ENCODE measurements at places on chromosomes 11 and 22.

- no peak for DNase-seq
Observed at GRCh38 chr11:64456509-64457320, 97.8 kb downstream of the RPS6KA4 start.

DNA sequence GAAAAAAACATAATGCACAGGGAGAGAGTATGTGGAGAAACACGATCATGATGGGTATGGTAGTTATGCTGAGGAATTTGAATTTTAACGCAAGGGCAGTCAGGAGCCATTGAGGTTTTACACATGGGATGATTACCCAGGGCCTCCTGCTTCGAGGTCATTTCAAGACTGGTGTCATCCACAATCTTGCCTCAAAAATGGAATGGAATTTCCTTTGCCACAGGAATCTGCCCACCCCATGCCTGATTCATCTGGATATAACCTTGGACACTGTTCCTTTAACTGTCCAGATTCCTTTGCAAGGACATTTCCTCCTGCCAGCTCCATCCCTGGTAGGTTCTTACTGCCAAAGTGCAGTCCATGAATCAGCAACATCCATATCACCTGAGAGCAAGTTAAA, 655.9 kb upstream of the TENM4 start:
- DNase-seq: no peak

- no peak for DNase-seq
Observed at GRCh38 chr11:87306262-87306851, 268.6 kb downstream of the TMEM135 start.

GRCh38 chr11:128515826-128516778, 71.3 kb downstream of the ETS1 start:
- no peak for DNase-seq

GRCh38 chr11:122983438-122984185, 2.0 kb upstream of the BSX start:
- DNase-seq: no peak

GRCh38 chr11:64207256-64208085, 950 bp downstream of the FERMT3 start:
- peak; percentile 57 for DNase-seq

DNA sequence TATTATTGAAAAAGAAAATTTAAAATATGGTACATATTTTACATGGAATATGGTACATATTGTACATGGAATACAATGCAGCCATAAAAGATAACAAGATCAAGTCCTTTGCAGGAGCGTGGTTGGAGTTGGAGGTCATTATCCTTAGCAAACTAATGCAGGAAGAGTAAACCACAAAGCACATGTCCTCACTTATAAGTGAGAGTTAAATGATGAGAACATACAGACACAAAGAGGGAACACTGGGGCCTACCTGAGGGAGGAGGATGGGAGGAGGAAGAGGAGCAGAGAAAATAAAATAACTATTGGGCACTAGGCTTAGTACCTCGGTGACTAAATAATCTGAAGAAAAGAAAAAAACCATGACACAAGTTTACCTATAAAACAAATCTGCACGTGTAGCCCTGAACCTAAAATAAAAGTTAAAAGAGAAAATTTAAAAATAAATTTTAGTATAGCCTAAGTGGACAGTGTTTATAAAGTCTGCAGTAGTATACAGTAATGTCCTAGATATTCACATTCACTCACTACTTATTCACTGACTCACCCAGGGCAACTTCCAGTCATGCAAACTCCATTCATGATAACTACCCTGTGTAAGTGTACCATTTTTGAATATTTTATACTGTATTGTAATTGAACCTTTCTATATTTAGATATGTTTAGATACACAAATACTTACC, 204.4 kb downstream of the FAM76B start:
- no peak for DNase-seq

DNA sequence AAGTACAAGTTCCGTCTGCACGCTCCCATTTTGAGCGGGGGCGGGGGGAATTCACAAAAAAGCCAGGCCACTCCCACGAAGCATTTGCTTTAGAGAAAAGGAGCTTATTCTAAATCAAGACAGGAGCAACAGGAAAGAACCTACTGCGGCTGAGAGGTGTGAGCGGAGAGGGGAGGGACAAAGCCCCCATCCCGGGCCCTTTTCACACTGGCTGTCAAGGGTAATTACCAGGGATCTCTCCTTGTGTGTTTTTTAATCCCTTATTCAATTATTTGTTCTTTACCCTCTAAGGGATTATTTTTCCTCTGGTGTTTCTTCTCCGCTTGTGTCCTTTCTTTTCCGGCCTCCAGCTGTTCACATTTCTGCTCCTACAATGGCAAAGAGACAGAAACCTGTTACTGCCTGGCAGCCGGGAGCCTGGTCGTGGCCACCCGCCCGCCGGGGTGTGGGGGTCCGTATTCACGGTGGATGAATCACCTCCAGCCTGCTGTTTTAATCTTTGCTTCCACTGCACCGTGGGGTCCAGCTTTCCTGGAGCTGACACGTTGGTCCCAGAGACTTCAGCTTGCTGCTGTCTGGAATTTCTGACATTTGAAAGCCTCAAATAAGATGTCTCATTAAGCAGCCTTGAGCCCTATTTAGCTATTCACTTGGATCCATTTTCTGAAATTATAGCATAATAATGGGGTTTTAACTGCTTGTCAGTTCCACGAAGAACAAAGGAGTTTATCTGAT, 61.4 kb upstream of the FADD start:
- DNase-seq: no peak

GRCh38 chr22:44880610-44881290, 128.4 kb downstream of the ARHGAP8 start:
- DNase-seq: no peak

- no peak for DNase-seq
Observed at GRCh38 chr11:64885367-64886286, 7.2 kb upstream of the EHD1 start.

GRCh38 chr11:134388590-134388989, 23.5 kb downstream of the B3GAT1 start:
- DNase-seq: no peak

DNA sequence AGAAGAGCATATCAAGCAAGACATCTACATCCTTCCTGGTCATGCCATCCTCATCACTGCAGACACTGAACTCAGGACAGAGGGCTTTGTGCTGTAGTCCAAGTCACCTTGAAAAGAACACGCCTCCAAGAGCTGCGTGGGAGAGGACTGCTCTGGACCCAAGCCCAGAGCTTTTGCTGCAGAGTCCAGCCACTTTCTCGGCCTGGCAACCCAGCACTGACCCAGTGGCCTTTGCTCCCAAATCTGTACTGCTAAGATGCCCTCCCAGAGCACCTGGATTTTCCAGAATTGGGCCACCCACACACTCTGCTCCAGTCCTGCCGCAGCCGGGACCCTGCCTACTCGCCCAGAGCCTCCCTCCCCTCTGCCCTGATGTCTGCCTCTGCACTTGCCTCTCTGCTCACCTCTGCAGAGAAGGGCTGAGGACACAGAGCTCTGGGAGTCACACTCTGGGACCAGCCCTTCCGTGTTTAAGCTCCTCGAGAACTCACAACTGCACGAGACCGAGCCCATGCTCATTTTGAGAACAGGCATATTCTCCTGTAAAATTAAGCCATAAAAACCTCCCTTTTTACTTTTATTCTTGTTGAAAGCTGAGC, 83.8 kb upstream of the CSNK2A3 start:
- DNase-seq: no peak

- no peak for DNase-seq
Observed at GRCh38 chr11:123775715-123776549, 21.6 kb upstream of the OR6X1 start.

- DNase-seq: no peak
Observed at GRCh38 chr11:93567401-93567895, 24.3 kb upstream of the SMCO4 start.

DNA sequence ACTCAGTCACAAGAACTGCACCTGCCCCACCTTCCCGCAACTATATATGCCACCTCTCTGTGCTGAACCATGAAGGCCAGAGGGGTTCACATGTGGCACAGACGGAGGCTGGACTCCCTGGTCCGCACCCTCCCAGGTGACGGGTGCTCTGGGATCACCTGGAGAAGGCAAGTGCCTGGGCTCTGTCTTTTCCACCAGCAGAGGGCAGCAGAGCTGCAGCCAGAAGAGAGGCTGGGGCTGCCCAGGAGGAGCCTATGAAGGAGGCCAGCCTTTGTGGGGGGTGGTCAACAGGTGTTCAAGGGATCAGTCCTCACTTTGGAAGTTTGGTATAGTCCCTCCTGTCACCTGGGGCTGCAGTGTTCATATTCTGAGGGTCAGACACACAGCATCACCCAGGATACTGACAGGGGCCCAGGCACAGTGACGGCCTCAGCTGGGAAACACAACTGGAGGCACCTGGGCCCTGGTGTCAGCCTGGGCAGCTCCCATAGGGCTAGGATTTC, 39.2 kb upstream of the IGLL5 start:
- peak; percentile 64 for DNase-seq

GRCh38 chr22:43722444-43722843, 89.7 kb downstream of the EFCAB6 start:
- DNase-seq: no peak

DNA sequence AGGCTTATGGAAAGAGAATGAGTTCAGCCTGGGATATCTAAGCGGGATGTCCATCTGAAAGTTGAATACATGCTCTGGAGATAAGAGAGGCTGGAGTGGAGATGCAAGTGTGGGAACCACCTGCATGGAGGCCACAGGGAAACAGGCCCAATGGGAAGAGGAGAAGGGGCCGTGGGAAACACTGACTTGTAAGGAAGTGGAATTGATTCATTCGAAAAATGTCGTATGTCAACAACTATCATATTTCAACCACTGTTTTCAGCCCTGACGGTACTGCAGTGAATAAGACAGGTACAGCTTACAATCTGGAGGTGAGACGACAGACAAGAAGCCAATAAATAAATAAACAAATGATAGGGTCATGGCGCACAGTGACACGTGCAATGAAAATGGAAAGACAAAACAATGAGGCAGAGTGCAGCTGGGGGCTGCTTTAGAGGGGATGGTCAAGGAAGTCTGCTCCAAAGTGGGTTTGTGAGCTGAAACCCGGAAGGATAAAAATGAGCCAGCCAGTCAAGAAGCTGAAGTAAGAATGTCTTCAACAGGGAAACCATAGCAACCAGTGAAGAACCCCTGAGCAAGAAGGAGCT, 35.9 kb downstream of the EFCAB6 start:
- no peak for DNase-seq

DNA sequence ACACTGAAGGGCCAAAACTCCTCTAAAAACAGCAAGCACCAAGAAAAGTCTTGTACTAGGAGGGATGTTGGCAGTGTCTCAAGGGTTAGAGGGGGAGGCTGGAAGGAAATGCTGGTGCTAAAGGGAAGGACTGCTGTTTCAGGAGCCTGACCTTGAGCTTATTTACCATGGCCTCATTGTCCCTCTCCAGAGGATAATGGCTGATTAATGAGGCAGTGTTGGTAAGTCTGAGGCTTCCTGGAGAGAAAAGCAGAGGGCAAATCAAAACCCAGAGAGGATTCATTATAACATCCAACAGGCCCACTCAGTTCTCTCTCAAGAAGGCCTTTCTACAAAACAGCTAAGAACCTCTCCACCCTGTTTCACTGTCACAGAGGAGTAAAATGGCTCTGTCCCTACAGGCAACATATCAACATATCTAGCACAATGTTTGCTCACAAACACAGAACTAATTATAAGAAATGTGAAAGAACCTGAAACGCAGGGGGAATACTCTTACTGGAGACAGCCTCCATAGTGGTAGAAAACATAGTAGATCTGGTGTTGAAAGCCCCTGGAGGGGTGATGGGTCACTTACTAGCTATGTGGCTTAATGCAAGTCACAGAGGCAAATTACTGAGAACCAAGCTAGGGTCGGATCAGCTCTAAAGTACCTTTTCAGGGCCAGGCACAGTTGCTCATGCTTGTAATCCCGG, 31.4 kb downstream of the NUMA1 start:
- DNase-seq: no peak

DNA sequence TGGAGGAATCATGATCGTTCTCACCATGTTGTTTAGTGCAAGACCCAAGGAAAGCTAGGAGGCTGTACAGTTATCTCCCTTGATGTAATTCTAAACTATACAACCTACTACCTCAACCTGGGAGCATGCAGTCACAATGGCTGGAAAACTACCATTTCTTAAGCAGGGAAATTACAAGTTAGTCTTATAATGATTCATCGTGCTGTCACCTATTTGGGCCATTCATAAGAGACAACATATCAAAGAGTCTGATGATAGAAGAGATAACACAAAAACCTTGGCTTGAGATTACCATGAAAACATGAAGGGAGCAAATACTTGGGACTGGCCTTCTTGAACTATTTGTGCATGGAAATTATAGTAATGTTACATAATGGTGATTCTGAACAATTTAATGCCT, 30.5 kb upstream of the BLID start:
- DNase-seq: no peak

DNA sequence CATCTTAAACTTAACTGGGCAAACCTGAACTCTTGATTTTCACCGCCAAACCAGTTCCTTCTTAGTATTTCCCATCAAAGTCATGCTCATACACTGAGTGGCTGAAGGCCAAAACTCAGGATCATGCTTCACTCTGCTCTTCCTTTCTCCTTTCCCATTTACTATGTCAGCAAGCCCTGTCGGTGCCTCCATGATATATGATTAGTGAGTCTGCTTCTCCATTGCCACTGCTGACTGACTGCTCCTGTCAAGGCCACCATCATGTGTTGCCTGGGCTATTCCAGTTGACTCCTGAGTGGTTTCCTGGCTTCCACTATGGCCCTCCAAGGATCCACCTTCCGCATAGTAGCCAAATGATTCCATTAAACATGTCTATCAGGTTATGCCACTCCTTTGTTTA, 42.8 kb upstream of the AMPD3 start:
- no peak for DNase-seq

DNA sequence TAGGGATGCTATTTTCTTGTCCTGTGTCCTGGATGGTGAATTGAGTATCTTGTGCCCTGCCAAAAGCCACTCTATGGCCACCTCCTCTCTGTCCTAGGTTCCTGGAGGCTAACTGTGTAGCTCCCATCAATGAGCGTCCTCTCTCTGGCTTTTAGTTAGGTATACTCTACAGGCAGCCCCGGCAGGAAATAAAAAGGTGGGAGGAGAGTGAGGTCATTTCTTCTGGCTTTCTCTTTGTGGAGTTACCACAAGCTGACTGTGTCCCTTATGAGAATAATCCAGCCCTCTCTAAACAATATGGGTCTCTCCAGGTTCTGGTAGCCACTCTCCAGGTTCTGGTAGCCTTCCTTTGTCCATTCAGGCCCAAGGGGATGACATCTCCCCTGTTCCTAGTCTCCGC, 11.7 kb upstream of the ASPHD2 start:
- DNase-seq: no peak

- no peak for DNase-seq
Observed at GRCh38 chr11:104487046-104487806, 323.3 kb upstream of the PDGFD start.

Data from effector memory CD8-positive, alpha-beta T cell (primary cell).